Esophagus muscularis mucosa (tissue), 4 donors: ENCODE measurements at places on chromosomes 5 and 9. TPM values are rescaled to one million over a fixed set of nuclear protein-coding genes. Genes with fewer than 3 reads are reported as not detected.

The ADAMTSL2 gene
- total RNA-seq, result 2.8 TPM

DNA sequence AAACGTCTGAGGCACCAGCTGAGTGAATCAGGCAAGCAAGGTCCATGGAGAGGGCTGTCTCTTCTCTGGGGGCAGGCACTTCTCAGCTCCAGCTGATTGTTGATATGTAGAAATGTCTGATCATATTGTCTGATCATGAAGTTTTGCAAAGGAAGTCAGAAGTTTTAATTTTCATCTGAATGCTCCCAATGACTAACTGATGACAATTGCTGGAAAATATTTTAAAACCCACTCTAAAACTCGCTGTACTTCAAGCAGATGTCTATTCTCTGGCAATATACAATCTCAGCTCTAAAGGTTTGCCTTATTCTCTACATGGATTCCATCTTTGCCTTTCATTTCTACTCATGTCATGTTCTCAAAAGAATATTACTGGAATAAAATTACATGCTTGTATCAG lies 12.7 kb downstream of the PLK2 start:
- H3K4me1 ChIP-seq, result no peaks in the 10 kb centered on the region
- no peaks in the 10 kb centered on the region for H3K36me3 ChIP-seq
- no peak overlapping the region for H3K4me3 ChIP-seq
- H3K27me3 ChIP-seq, result no peaks in the 10 kb centered on the region
- no peak overlapping the region for H3K27ac ChIP-seq
- DNase-seq, result no peak

GRCh38 chr5:171321447-171321846 lies 12.4 kb downstream of the TLX3 start:
- no peak overlapping the region for H3K27ac ChIP-seq
- peaks cover 14% of the 10 kb centered on the region for H3K4me1 ChIP-seq
- DNase-seq, result no peak
- H3K36me3 ChIP-seq, result no peaks in the 10 kb centered on the region
- H3K4me3 ChIP-seq, result no peak overlapping the region

GRCh38 chr5:95628933-95629332 lies 9.0 kb downstream of the GPR150 start:
- H3K27ac ChIP-seq, result no peak overlapping the region
- no peaks in the 10 kb centered on the region for H3K36me3 ChIP-seq
- peaks cover 11% of the 10 kb centered on the region for H3K4me1 ChIP-seq

GRCh38 chr9:115764645-115765044 lies 388.9 kb upstream of the PAPPA start:
- DNase-seq, result no peak
- H3K4me3 ChIP-seq, result no peak overlapping the region
- H3K36me3 ChIP-seq, result no peaks in the 10 kb centered on the region
- H3K4me1 ChIP-seq, result no peaks in the 10 kb centered on the region
- no peak overlapping the region for H3K27ac ChIP-seq
- H3K27me3 ChIP-seq, result no peaks in the 10 kb centered on the region

- H3K27ac ChIP-seq, result no peak overlapping the region
- no peak overlapping the region for H3K4me3 ChIP-seq
- H3K36me3 ChIP-seq, result peaks cover 76% of the 10 kb centered on the region
Observed at GRCh38 chr5:134133188-134133994, 18.9 kb downstream of the TCF7 start.

GRCh38 chr9:71663931-71664459 lies 104.3 kb downstream of the CEMIP2 start:
- no peak for DNase-seq
- no peak overlapping the region for H3K4me3 ChIP-seq
- no peaks in the 10 kb centered on the region for H3K27me3 ChIP-seq
- H3K27ac ChIP-seq, result no peak overlapping the region

DNA sequence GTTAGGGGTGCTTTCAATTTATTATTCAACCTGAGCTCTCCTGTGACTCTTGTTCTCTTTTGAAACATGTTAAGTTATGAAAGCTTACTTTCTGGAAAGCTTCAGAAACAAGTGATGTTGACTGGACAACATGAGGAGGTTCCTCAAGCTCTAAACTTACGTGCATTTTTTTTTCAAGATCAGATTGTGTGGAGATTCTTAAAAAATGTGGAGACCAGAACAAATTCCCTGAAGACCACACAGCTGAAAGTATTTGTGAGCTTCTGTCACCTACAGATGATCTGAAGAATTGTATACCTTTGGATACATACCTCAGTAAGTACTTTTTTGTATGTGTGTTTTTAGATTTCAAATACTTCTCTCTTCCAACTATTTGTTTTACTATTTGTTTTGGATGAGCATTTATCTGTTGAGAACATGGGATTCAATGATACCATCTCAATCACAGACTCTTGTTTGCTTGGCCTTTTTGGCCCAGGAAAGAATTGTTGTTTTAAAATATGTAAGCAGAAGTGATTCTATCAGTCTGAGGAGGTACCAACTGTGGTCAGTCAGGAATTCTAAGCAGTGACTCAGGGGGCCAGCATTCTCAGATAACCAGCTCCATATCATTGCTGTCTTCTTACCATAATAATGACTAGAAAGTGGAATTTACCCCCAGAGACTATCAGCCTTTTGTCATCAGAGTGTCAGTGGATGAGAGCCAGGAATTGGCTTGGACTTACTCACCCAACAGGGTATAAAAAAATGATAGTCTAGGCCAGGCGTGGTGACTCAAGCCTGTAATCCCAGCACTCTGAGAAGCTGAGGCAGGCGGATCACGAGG lies 34.4 kb upstream of the GLIPR2 start:
- DNase-seq, result no peak
- no peak overlapping the region for H3K27ac ChIP-seq
- no peaks in the 10 kb centered on the region for H3K4me1 ChIP-seq
- no peaks in the 10 kb centered on the region for H3K27me3 ChIP-seq

DNA sequence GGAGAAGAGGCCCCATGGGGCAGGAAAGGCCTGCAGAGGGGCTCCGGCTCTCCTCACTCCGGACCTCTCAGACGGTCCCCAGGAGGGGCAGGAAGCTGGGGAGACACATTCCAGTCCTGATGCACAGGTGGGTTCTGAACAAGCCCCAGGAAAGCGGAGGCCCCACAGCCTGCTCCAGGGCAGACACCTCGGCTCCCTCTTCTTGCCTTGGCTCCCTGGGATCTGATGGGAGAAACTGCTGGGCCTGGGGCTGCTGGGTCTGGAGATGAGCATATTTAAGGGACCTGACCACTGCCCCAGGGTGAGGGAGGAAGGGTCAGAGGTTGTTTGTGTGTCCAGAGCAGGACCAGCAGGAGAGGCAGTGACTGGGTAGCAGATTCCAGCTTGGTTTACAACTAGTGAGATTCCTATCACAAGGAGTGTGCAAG lies 1.2 kb downstream of the CORO2A start:
- peaks cover 16% of the 10 kb centered on the region for H3K4me1 ChIP-seq
- H3K36me3 ChIP-seq, result no peaks in the 10 kb centered on the region
- peak overlapping the region; percentile 76 for H3K4me3 ChIP-seq
- DNase-seq, result no peak

DNA sequence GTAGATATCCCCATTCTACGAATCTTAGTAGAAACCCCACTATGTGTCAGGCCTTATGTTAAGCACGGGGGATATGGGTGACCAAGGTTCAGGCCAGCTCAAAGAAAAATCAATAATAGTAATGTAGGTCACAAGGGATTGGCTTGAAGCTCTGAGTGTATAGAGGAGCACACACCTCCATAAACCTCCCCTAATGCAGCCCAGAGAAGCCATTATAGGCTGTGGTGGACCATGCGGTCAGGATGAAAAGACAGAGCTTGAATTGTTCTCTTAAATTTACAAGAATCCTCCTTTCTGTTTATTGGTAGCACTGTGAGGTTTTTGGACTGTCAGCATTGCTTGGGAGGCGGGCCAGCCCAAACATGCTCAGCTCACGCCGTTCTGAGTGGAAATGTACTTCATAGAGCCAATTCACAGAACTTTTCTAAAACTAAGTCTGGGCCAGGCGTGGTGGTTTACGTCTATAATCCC lies 9.1 kb downstream of the PDE6A start:
- no peaks in the 10 kb centered on the region for H3K36me3 ChIP-seq
- no peaks in the 10 kb centered on the region for H3K27me3 ChIP-seq
- DNase-seq, result no peak
- no peak overlapping the region for H3K27ac ChIP-seq
- no peak overlapping the region for H3K4me3 ChIP-seq

- H3K36me3 ChIP-seq, result no peaks in the 10 kb centered on the region
- DNase-seq, result no peak
- H3K27ac ChIP-seq, result no peak overlapping the region
- no peak overlapping the region for H3K4me3 ChIP-seq
Observed at GRCh38 chr9:133830310-133830709, 92.2 kb upstream of the SARDH start.

DNA sequence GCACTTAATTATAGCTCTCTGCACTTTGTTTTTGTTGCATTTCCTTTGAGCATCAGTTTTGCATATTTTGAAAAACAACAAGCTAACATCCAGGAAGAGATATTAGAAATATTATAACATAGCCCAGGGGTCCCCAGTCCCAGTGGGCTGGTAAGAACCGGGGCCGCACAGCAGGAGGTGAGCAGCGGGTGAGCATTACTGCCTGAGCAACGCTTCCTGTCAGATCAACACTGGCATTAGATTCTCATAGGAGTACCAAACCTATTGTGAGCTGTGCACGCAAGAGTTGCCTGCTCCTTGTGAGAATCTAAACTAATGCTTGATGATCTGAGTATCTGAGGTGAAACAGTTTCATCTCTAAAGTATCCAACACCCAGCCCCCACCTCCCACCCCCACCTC lies 675.9 kb upstream of the ZNF608 start:
- H3K36me3 ChIP-seq, result no peaks in the 10 kb centered on the region
- DNase-seq, result no peak
- no peaks in the 10 kb centered on the region for H3K4me1 ChIP-seq
- H3K27ac ChIP-seq, result no peak overlapping the region
- no peak overlapping the region for H3K4me3 ChIP-seq
